ENCODE measurements at places on chromosomes 12 and 14.
A peak's percentile ranks its signal among the peaks of the same experiment; 100 is the strongest.

DNA sequence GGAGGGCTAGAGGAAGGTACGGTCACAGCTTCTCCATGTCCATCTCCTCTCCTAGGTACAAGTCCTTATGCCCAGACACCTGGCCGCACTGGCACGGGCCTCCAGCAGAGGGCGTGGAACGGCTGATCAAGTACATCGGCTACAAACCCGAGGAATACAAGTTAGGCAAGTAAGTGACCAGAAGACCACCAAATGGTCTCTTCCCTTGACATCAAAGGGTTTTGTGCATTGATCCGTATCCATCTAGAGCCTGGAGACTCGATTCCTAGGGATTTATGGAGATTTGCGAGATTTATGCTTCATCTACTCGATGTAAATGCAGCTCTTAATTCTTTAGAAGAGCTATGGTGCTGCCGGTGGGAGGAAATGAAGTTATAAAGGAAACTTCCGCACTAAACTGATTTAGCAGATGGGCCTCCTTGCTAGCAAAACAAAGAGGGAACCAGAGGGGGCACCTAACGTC lies 44.2 kb downstream of the KCTD10 start:
- DNase-seq: peak; percentile 95

DNA sequence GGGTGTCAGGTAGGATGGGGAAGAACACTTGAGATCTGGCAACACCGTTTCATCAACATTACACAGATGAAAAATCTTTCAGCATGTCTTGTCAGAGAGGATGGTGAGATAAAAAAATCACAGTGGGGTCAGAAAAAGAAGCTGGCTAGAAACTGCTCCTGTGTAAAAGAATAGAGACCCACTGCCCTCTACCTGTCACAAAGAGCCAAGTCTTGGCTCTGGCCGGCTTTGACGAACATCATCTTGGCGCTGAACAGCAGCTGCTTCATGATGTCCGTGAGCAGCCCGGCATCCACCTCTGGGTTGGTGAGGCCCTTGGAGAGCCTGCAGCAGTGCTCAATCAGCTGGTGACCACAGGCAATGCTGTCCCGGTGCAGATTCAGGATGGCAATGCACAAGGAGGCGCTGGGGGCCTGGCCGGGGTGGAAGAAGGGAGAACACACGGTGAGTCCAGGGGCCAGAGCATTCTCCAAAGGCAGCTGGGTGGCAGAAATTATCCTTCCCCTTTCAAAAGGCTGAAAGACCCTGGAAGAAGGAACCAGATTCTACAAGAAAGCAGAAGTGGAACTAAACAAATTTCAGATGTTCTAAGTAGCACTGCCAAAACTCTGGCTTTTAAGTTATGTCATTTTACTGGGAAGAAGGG lies 50.2 kb downstream of the ZFYVE26 start:
- DNase-seq: peak; percentile 20

GRCh38 chr14:104784846-104785707 lies 10.5 kb downstream of the AKT1 start:
- DNase-seq: no peak

GRCh38 chr14:104554608-104555429 lies 24.7 kb upstream of the C14orf180 start:
- no peak for DNase-seq

DNA sequence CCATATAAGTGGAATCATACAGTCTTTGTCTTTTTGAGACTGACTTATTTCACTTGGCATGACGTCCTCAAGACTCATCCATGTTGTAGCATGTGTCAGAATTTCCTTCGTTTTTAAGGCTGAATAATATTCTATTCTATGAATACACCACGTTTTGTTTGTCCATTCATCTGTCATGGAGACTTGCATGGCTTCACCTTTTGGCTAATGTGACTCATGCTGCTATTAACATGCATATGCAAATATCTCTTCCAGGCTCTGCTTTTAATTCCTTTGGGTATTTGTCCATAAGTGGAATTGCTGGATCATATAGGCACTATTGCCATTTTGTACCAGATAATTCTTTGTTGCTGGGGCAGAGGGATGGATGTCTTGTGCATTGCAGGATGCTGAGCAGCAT lies 19.6 kb upstream of the WSCD2 start:
- no peak for DNase-seq

GRCh38 chr14:28677381-28677780 lies 89.2 kb upstream of the FOXG1 start:
- DNase-seq: no peak

DNA sequence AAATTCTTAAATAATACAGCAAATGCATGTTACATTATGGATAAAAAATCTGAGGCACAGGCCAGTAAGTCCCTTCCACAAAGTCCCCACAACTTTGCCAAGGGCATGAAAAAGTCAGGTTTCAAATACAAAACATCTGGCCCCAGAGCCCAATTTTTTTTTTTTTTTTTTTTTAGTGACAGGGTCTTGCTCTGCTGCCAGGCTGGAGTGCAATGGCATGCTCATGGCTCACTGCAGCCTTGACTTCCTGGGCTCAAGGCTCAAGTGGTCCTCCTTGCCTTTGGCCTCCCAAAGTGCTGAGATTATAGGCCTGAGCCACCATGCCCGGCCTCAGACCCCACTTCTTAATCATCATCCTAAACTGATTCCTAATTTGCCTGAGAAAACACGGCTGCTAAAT lies 3.1 kb upstream of the TTC8 start:
- DNase-seq: no peak

- DNase-seq: peak; percentile 94
Observed at GRCh38 chr12:10153271-10154144, 18.4 kb downstream of the OLR1 start.

DNA sequence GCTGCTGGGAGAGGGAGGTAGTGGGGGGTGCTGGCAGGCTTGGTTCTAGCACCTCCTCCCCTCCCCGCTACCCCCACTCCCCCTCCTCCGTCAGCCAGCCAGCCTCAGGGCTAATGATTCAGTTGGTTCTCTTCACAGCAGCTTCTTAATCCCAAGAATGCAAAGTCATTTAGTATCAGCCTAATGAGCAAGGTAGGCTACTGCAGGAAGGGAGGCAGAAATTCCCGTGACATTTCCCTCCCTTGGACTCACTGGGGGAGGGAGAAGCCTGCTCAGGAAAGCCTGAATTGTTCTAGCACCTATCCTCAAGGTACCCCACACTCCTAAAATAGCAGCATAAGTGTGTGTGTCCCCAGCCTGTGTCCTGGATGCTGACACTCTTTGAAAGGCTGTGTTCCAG lies 29.8 kb downstream of the ITPK1 start:
- no peak for DNase-seq

DNA sequence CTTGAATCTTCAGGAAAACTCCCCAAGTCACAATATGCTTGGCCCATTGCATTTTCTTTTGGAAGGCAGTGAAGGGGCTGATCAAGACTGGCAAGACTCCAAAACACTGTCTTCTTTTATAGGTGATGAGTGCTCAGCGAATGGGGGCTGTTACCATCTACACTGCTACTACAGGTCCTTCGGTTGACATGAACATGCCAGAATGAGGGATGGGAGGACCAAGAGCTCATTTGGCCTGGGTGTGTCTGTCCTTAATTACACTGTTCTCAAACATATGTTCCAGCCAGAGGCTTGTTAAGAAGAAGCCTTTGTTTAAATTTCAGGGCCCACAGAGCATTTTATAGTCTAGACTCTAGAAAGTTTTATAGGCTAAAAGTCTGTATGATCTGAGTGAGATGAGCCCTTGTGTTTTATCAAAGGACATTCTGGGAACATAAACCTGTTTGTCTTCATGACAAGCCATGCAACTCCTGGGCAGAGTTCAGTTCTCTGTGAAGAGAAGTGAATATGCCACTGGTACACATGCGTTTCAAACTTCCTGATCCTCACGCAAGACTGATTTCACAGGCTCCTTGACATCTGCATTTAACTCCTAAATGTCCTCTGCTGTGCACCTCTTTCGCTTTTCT lies 4.7 kb upstream of the FAM234B start:
- DNase-seq: no peak

GRCh38 chr12:57299514-57300016 lies 48.6 kb upstream of the STAC3 start:
- no peak for DNase-seq

GRCh38 chr12:122963941-122964265 lies 2.4 kb downstream of the ABCB9 start:
- no peak for DNase-seq

DNA sequence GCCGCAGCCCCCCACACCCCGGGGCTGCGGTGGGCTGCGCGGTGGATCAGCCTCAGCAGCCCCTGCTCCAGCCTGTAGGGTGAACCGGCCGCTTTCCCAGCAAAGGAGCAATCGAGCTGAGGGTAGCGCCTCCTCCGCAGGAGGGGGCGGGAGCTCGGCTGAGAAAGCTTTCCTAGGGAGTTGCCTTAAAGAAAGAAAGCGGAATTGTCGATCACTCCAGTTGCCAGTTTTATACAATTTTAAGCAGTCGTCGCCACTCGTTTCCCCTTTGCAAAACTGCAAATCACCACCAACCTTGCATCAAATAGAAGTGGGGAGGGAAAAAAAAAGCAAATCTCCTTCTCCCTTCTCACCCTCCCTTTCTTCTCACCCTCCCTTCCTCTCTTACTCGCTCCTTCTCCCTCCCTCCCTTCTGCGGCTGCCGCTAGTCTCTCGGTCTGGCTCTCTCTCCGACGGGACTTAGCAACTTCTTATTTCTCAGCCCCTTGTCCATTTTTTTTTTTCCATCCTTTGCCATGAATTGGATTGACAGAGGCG lies at the start of gene PDE3A:
PDE3A (plus strand) TSS at position 424 of the 537 bp plus-strand sequence. CDS start 748 bp downstream, outside the sequence.
- DNase-seq: peak; percentile 72

- DNase-seq: no peak
Observed at GRCh38 chr14:69046476-69046860, 67.4 kb upstream of the ACTN1 start.

- DNase-seq: no peak
Observed at GRCh38 chr14:69619012-69619411, 7.6 kb downstream of the SUSD6 start.

DNA sequence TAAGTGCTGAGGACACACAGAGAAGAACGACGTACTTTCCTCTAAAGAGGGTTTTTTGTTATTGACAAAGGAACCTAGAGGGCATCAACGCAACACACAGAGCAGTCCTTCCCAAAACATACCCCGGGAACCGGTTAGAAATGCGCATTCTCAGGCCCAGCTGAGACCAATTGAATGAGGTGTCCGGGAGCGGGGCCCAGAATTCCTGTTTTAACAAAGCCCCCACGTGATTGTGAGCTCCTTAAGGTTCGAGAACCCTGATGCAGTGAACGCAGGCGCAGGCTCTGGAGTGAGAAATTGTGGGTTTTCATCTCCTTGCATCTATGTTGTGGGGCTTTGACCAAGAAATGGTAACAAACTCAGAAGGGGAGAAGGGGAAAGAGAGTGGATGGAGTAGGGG lies 51.0 kb upstream of the TBX3 start:
- DNase-seq: no peak

GRCh38 chr14:101369916-101370592 lies 191.2 kb upstream of the DIO3 start:
- DNase-seq: no peak

GRCh38 chr12:65828711-65829339 lies 4.5 kb downstream of the HMGA2 start:
- no peak for DNase-seq

DNA sequence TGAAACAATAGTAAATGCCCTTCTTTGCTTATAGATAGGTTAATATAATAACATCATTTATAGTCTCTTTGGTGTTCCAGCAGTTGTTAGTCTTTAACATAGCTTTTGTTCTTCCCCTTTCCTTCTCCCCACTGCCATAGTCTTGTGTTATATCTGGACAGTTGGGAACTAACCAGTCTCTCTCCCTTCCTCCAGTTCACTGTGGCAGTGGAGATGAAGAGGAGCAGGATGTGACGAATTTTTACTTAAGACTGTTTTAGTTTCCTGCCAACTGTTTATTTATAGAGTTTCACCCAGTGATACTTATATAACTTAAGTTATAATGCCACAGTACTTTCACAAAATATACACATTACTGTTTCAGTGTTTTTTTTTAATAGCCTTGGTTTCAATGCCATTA lies 277.4 kb downstream of the PDZRN4 start:
- no peak for DNase-seq

DNA sequence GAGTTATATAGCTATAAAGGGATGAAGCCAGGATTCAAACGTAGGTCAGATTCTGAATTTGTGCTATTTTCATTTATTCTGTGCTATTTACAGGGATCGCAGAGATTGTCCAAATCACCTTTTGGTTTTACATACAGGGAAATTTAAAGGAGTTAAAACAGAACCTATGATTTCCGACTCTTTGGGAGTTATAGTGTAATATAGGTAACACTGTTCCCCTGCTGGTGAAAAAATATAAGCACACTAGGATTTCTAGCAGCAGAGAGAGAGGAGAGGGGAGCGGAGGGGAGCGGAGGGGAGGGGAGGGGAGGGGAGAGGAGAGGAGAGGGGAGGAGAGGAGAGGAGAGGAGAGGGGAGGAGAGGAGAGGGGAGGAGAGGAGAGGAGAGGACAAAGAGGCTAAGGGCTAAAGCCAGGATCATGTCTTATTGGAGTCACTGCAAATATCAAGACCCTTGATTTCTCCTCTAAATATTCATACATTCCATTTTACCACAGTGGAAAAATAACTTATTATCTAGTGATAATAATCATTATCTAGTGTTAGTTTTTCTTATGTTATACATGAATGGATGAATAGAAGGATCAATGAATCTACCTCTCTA lies 46.2 kb upstream of the KCNH5 start:
- DNase-seq: peak; percentile 7

DNA sequence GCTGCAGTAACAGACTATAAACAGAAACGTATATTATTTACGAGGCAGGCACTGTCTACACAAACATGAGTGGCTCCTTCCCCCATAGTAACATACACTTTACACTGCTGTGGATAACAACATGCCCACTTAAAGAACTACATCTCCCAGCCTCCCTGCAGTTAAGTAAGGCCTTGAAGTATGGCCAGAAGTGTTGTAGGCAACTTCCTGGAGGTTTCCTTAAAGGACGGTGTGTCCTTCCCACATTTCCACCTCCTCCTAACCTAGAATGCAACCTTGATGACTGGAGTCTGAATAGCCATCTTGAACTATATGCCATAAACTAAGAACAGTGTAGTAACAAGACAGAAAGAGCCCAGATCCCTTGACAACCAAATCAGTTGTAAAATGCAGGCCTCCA lies 20.3 kb downstream of the MED13L start:
- peak; percentile 64 for DNase-seq

- DNase-seq: no peak
Observed at GRCh38 chr12:121575952-121576625, 4.7 kb downstream of the KDM2B start.

- DNase-seq: peak; percentile 23
Observed at GRCh38 chr14:85437148-85437547, 92.8 kb upstream of the FLRT2 start.

- DNase-seq: no peak
Observed at GRCh38 chr12:81162391-81163136, 84.7 kb downstream of the ACSS3 start.

- no peak for DNase-seq
Observed at GRCh38 chr14:101502761-101503392, 58.4 kb upstream of the DIO3 start.

Data from DMS53 (cell line).